Aorta (tissue), 5 donors: ENCODE measurements at places on chromosomes 11 and 22. TPM values are rescaled to one million over a fixed set of nuclear protein-coding genes. Genes with fewer than 3 reads are reported as not detected.

GRCh38 chr22:50057278-50058060, 629 bp downstream of the TTLL8 start:
- no peak overlapping the region for H3K4me3 ChIP-seq
- H3K36me3 ChIP-seq = no peaks in the 10 kb centered on the region
- H3K4me1 ChIP-seq = no peaks in the 10 kb centered on the region
- DNase-seq = no peak

GRCh38 chr22:44025171-44026065, 1.3 kb downstream of the PARVB start:
- no peaks in the 10 kb centered on the region for H3K36me3 ChIP-seq
- no peak overlapping the region for H3K4me3 ChIP-seq
- DNase-seq = peak; percentile 68
- no peak overlapping the region for H3K27ac ChIP-seq
- H3K4me1 ChIP-seq = no peaks in the 10 kb centered on the region

- H3K27ac ChIP-seq = no peak overlapping the region
- H3K4me1 ChIP-seq = peaks cover 8% of the 10 kb centered on the region
- no peak for DNase-seq
- no peaks in the 10 kb centered on the region for H3K36me3 ChIP-seq
- no peak overlapping the region for H3K4me3 ChIP-seq
Observed at GRCh38 chr11:130582981-130583380, 134.5 kb downstream of the ADAMTS15 start.

GRCh38 chr22:45640291-45640940, 31.2 kb upstream of the ATXN10 start:
- H3K27me3 ChIP-seq = no peaks in the 10 kb centered on the region
- no peaks in the 10 kb centered on the region for H3K4me1 ChIP-seq
- no peaks in the 10 kb centered on the region for H3K36me3 ChIP-seq
- no peak for DNase-seq
- H3K4me3 ChIP-seq = no peak overlapping the region

GRCh38 chr11:232783-233565, 3.2 kb downstream of the SIRT3 start:
- no peak for DNase-seq
- no peaks in the 10 kb centered on the region for H3K36me3 ChIP-seq
- H3K27ac ChIP-seq = no peak overlapping the region
- H3K4me3 ChIP-seq = no peak overlapping the region
- no peaks in the 10 kb centered on the region for H3K4me1 ChIP-seq

GRCh38 chr11:64355078-64355940, 3.7 kb upstream of the RPS6KA4 start:
- H3K4me3 ChIP-seq = no peak overlapping the region
- peak; percentile 94 for DNase-seq
- no peak overlapping the region for H3K27ac ChIP-seq
- H3K36me3 ChIP-seq = no peaks in the 10 kb centered on the region

- DNase-seq = no peak
- H3K27me3 ChIP-seq = no peaks in the 10 kb centered on the region
- no peaks in the 10 kb centered on the region for H3K4me1 ChIP-seq
- H3K4me3 ChIP-seq = no peak overlapping the region
- H3K36me3 ChIP-seq = no peaks in the 10 kb centered on the region
Observed at GRCh38 chr22:19004471-19004870, 68.4 kb upstream of the PRODH start.

DNA sequence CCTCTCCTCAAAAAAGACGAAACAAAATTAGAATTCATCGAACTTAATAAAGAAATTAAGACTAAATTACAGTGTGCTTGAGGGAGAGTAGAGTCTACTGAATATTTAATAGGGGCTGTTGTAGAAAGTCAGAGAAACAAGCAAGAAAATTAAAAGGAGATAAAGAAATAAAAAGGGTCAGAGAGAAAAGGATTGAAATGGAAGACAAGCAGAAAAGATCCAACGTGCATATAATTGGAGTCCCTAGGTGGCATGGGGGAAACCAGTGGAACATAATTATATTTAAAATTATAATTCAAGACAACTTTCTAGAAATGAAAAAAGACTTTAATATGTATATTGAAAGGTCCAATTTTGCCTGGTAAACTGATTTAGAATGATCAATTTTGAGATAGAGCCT, 74.3 kb downstream of the ACER3 start:
- H3K27me3 ChIP-seq = no peaks in the 10 kb centered on the region
- no peak overlapping the region for H3K4me3 ChIP-seq
- no peak for DNase-seq
- H3K36me3 ChIP-seq = peaks cover 2% of the 10 kb centered on the region
- H3K4me1 ChIP-seq = no peaks in the 10 kb centered on the region

GRCh38 chr22:40385036-40385782, 14.8 kb downstream of the SGSM3 start:
- DNase-seq = no peak
- no peak overlapping the region for H3K4me3 ChIP-seq
- H3K27me3 ChIP-seq = no peaks in the 10 kb centered on the region
- H3K36me3 ChIP-seq = no peaks in the 10 kb centered on the region

The FGF3 gene
- total RNA-seq = not detected

The OR4A16 gene
- total RNA-seq = not detected

The MUC5AC gene
- not detected for total RNA-seq

The TPH1 gene
- total RNA-seq = 14.9 TPM

The OR8D1 gene
- total RNA-seq = not detected
